ENCODE measurements at places on chromosomes 7 and 10.
A peak's percentile ranks its signal among the peaks of the same experiment; 100 is the strongest.

DNA sequence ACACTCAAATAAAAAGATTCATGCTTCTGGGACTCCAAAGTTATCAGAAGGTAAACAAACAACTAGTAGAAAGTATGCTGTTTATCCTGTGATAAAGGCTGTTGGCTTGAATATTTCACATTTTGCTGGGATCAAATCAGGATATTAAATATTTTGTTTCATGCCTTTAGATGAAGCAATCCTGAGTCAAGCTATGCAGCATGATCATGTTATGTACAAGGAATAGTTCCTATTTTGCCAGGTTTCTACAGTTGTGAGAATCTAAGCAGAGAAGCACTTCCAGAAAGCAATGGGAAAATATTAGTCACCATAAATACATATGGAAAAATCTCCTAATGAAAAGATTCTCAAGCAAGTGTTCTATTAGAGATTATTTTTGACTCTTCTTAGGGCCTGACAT is 262.8 kb upstream of the PCDH15 start:
- no peak for DNase-seq

DNA sequence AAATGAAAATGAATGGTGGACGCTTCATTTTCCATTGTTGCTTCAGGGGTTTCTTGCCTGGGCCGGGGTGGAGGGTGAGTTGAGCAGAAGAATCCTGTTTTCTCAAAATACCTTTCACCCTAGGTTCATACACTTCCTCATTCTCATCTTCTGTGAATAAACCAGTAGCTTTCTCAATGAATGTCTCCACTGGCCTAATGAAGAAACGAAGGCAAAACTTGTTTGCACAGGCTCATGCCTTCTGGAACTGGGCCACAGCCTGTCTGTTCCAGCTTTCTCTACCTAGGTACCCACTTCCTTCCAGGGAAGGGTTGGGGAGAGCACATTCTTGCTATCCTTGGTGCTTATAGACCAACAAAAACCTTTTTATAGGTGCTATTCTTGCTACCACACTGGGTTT is 21.3 kb downstream of the STMP1 start:
- no peak for DNase-seq

DNA sequence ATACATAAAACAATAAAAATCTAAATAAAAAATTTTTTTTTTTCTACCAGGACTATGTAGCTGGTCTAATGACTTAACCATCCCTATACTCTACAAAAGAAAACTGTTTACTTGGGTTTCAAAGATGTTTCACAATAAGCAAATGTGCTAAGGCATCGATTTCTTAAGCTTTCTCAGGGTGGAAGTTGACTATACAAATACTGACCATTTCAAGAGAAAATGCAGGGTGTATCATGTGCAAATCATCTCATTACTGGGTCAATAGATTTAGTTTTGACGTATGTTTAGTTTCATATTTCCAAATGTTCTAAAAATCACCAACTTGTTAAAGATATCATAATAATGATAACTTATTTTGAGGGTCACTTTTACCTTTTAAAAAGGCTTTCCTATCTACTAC is 7.5 kb downstream of the NRP1 start:
- no peak for DNase-seq

GRCh38 chr7:134089446-134089845 is 37.7 kb upstream of the LRGUK start:
- DNase-seq = no peak

DNA sequence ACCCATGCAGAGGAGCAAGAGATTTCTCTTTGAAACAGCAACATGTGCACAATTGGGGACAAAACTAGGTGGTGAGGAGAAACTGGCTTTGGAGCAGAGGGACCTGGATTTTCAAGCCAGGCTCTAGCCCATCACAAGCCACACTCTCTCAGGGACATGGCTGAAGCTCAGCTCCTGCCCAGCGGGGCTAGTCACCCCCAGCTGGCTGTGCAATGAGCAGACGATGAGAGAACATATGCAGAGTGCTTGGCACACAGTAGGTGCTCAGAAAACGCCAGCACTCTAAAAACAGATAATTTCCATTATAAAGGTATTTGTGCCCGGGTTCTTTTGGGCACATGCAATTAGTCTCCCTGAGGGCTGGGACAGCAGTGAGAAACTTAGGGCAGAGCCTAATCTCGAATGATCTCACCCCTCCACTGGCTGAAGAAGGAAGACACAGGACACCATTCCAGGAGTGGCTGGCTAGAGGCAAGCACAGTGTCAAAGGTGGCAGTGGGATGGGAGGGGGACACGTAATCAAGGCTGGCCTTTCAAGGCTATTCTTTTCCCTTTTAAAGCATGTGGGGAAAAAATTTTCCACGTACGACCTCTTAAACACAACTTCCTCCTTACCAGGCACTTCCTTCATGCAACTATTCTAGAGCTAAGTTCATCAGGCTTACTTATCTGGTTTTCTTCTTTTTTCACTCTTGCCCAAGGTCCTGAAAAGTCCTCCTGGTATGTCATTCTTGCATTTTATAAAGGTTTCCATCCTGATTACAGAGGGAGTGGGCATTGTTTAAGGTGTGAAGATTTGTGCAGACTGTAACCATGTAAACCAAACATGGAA is 15.1 kb downstream of the FAM53B start:
- DNase-seq = peak; percentile 47

- peak; percentile 27 for DNase-seq
These were observed 3.3 kb downstream of the SKAP2 start for GRCh38 chr7:26861050-26861449.

DNA sequence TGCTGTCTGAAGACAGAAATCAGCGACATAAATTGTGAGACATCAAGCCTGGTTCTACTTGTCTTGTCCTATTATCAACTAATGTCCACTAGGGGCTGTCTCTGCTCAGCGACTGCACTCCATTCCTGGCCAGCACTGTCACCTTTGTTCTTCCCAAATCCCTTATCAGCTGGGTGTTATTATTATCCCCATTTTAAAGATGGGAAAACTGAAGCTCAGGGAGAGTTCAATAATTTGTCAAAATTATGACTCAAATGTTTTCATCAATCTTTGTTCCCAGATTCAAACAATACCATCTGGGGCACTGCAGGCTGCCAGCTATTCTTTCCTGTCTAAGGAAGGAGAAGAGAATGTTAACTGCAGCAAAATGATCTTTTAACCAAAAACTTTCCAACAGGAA is 431.6 kb upstream of the NFE2L3 start:
- DNase-seq = peak; percentile 20

DNA sequence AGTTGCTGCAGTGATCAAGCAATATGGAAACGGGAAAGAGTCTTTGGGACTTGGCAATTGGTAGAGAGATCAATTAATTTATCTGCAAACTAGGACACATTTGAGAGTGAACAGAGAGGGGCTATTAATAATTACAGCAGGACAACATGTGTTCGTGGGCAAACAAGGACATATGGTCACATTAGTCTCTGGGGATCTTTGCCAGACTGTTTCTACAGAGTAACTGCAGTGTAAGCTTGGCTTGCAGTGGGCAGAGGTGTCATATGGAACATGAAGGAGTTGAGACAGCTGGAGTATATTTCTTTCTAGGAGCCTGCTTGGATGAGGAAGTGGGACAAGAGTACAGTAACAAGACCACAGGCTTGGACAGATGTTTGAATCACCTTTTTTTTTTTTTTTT is 232.1 kb upstream of the LYZL1 start:
- DNase-seq = no peak

- DNase-seq = no peak
These were observed 55.2 kb downstream of the SAMD9 start for GRCh38 chr7:93062599-93062998.

GRCh38 chr7:81882086-81882485 is 112.2 kb upstream of the HGF start:
- no peak for DNase-seq

- no peak for DNase-seq
These were observed 17.8 kb downstream of the CDHR3 start for GRCh38 chr7:105980645-105981396.

DNA sequence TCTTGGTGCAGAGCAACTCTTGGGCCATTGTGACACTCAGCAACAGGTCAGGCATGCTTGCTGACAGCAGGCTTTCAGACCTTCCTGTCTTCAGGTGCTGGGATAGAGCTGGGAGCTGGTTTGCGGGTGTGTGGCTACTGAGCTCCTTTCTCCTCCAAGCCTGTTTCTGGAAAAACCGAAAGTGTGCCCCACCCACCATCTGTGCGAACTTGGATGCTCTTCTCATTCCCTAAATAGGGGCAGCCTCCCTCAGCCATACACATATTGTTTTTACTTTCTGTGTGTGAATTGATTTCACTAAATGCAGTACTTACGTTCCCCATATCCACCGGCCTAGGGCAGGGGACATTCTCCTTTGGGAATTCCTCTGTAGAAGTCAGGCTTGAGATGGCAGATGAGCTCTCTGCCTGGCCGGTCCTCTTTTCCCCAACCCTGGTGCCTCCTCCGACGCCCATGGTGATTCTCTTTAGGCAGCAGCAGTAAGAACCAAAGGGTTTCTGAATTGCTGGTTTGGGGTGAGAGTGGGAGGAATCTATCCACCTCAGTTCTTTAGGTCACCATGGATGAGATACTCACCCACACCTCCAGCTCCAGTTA is 6.3 kb upstream of the NEUROG3 start:
- no peak for DNase-seq

DNA sequence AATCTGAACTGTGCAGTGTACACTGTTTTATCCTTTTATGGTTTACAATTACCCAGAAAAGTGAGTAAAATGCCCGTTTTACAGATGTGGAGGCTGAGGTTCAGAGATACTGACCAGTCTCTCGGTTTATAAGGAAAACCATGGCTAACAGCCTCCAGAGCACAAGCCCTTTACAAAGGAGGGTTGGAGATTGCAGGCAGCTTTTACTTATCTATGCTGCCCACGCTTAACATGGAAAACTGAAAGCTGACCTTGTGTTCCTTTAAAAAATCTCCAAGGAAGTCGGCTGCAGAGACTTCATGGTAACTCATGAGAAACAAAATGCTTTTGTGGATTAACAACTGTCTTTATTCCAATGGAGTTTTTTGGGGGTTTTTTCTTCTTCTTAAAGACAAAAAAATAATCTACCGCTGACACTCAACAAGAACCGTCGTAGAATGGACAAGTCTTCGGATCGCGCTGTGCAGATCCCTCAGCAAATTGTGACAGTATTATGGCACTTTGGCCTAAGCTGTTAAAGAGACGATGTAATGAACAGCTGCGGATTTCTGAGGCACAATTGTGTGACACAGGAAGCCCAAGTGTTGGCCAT is 654 bp upstream of the SLF2 start:
- DNase-seq = peak; percentile 55

DNA sequence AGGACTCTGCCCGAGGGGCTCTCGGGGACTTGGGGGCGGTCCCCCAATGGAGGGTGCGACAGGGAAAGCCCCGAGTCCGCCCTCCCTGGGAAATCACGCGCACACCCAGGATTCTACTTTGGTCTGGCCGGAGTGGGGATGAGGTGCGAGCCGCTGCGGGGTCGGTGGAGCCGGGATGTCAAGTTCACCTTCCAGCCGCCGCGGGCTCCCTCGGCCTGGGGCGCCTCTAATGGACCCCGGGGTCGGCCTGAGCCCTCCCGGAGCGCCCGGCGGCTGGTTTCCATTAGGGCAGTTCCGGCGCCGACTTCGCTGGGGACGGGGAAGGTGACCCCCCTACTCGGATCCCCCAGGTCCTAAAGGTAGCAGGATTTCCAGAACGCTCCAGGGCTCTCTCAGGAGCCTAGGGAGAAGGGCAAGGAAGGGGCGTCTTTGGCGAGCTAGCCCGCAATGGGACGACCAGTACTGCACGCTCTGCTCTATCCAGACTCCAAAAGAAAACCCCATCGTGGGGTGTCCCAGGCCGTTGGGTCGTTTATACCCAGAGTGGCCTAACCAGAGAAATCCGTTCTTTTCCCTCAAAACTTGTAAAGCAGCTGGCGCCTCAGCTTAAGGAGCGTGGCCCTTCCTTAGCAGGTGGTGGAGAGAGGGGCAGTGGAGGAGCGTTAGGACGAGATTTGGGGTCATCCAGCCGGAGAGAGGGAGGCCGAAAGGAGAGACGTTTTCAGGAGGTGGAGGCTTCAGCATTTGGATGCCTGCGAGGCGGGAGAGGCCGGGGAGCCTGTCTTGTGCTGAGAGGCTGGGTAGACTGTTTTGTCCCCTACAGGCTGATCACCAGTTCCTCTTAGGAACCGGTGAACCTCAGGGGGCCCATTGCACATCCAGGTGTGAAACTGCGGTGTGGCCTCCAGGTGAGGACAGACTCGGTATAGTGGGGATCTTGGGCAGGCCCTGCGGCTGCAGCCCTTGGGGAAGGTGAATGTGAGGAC is 860 bp upstream of the WDR86 start:
- no peak for DNase-seq

DNA sequence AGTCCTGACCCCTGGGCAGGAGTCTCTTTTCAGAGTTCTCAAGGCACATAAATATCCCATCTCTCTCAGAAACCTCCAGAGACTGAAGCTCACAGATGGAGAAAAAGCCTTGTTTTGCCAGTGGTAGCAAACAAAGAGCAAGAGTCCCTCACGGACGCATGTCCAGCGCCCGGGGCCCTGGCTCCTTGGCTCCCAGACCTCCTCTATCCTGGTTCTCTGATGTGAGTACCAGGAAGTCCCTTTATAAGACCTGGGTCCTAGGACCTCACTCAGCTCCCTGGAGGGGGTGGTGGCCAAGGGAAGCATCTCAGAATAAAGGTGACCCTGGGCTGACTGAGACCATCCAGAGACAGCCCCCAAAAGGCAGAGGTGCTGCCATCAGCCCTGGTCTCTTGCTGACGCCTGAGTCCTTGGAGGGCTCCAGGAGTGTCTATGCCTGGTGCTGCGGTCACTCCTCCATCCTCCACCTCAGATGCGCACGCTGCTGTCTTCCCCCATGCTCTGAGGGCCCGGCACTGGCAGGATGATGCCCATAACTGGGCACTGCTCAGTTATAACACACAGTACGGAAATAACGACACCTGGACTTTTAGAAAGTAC is 221.5 kb downstream of the TNS3 start:
- DNase-seq = no peak

GRCh38 chr10:86958116-86958900 is at the start of gene SNCG:
TSS of gene SNCG (plus strand) at chr10:86958599. CDS start at chr10:86958698, 99 bp downstream.
- no peak for DNase-seq

DNA sequence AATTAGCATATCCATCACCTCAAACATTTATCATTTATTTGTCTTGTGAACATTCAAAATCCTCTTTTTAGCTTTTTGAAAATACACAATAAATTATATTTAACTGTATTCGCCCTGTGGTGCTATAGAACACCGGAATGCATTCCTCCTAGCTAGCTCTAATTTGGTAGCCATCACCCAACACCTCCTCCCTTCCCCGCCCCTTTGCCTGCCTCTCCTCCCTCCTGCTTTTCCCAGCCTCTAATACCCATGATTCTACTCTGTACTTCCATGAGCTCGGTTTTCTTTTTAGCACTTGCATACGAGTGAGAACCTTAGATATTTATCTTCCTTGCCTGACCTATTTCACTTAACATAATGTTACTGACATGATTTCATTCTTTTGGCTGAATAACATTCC is 80.1 kb downstream of the ANKRD26 start:
- no peak for DNase-seq

- DNase-seq = peak; percentile 55
These were observed 442 bp downstream of the STYXL1 start for GRCh38 chr7:76047305-76047810.

GRCh38 chr10:21599582-21599981 is 65.5 kb downstream of the MLLT10 start:
- peak; percentile 35 for DNase-seq

- DNase-seq = no peak
These were observed 165.2 kb upstream of the CDCA7L start for GRCh38 chr7:22110881-22111280.

All from hematopoietic multipotent progenitor cell treated with erythropoietin and hydrocortisone succinate and interleukin-3 and kit ligand, for 4 days (in vitro differentiated cells).